Kidney glomerular epithelial cell (primary cell): ENCODE measurements at places on chromosomes 7 and 10.

GRCh38 chr7:46397591-46397990 lies 476.5 kb upstream of the IGFBP3 start:
- DNase-seq: no peak

DNA sequence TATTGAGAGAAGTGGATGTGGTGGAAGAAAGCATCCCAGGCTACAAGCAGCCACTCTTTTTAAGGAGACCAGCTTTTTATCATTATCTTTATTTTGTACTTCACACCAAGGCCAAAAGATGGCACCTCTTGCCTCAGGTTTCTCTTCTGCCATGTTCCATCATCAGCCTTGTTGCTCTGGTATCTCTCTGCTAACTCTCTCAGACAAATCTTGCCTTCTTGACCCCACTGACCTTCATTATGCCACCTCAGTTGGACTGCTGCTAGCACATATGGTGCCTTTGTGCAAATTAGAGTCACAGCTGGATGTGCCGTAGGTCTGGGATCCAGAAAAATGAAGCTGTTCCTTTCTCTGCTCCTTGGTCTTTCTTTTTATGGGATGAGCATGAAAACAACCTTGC lies 47.1 kb upstream of the DYNC1I1 start:
- DNase-seq: no peak

GRCh38 chr7:122161628-122162027 lies 17.6 kb upstream of the AASS start:
- peak; percentile 21 for DNase-seq

GRCh38 chr7:77571801-77572200 lies 34.7 kb downstream of the PTPN12 start:
- no peak for DNase-seq

GRCh38 chr10:76651154-76651553 lies 986.5 kb downstream of the KCNMA1 start:
- DNase-seq: no peak

GRCh38 chr7:117216436-117217069 lies 106.3 kb downstream of the WNT2 start:
- DNase-seq: no peak

- no peak for DNase-seq
Observed at GRCh38 chr10:22372917-22373316, 27.6 kb downstream of the SPAG6 start.

- DNase-seq: no peak
Observed at GRCh38 chr7:17078298-17078697, 196.5 kb upstream of the AGR3 start.

DNA sequence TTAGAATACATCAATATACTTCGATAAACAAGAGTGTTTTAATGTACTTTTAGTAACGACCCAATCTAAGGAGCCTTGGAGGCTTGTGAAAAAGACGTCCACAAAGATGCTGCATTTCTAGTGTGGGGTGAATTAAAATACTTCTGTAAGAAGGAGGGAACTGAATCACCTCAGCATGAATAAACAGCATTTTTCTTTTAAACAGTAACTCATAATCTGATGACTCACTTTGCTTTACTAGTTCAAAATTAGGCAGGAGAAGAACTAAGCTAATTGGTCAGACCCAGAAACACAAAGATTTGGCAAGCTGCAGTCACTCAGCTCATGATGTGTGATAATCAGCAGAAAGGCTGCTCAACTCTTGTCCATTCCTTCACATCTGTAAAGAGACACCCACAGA lies 24.2 kb downstream of the NCOA4 start:
- peak; percentile 39 for DNase-seq

GRCh38 chr7:47581804-47582763 lies at the start of gene TNS3:
TSS of gene TNS3 (minus strand) at chr7:47582111. CDS start at chr7:47439636, 142,475 bp downstream.
- peak; percentile 30 for DNase-seq

DNA sequence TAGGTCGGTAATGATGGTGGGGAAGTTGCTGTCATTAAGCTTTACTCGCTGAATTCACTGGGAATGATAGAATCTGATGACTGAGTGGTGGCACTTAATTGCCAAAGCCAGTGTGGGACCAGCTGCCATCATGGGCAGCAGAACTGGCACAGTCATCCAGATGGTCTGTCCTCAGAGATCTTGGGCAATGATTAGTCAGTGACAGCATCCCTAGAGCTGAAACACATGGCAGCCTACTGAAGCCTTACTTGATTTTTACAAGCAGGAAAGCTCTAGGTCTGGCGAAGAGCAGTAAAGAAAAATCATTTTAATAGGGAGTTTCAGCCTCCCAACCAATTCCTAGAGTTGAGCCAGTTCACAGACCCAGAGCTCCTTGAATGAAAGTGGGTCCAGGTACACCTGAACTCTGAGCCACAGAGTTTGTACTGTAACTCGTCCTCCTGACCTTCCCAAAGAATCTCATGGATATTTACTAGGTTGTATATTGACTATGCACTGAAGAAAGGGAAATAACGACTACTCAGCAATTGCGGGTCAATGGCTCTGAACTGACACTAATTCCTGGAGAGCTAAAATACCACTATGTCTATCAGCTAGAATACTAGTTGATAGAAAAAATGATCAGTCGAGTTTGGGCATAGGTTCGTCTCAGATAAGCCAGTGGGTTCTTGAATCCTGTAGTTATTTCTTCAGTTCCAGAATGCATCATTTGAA lies 4.4 kb upstream of the ASB13 start:
- DNase-seq: no peak

DNA sequence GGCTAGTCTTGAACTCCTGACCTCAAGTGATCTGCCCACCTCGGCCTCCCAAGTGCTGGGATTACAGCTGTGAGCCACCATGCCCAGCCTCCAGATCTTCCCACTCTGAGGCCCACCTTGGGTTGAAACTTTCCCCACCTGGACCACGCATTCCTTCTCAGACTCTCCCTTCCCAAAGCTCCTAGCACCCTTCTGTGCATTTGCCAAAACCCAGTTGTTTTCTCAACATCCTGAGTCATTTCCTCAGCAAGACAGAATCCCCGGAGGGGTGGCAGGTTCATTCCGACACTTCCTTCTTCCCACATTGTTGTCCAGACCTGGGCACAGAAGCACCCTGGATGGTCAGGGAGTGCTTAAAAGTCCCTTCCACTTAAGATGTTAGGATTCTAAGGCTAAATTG lies 28.9 kb downstream of the BAG3 start:
- no peak for DNase-seq

DNA sequence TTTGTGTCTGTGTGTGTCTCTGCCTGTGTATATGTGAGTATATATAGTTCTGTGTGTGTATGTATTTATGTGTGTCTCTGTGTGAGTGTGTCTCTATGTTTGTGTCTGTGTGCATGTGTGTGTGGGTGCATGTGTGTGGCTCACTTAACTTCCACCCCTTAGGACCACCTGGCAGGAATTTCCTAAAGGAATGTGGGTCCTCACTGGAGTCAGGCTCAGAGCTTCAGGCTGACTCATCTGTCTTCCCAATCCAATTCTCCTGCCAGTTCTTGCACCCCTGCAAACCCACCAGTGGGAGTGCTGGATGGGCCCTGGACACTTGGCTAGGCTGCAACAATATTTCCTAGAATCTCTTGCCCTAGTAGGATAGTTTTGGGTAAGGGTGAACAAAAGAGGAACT lies 70.2 kb upstream of the GRB10 start:
- DNase-seq: no peak

DNA sequence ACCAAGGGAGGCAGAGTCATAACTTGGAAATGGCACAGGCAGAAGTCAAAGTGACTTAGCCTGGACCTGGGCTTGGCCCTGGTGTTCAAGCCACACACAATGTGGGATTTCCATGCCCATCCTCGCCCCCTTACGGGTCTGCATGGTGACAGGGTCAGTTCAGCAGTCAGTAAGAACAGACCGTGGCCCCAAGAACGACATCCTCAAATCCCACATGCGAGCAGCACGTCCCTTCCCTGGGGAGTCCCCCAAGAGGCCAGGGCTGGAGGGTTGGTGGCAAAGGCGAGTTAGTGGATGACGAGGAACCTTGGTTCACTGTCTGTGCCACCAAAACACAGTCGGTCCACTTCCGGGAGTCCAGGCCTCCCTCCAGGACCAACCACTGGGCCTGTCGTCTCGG lies 93.3 kb upstream of the MGMT start:
- DNase-seq: no peak

DNA sequence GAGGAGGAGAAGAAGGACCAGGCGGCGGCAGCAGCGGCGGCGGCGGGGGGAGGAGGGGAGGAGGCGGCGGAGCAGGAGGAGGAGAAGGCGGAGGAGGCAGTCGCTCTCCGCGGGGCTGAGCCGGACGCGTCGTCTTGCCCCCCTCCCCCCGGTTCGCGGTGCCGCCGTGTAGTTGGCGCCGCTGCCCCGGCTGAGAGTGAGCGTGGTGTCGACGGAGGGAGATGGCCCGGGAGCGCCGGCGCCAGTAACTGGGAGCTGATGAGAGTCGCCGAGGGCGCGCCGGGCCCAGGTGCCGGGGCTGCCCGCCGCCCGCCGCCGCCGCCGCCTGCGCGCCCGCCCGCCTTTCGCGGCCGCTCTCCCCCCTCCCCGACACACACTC lies 257 bp downstream of the WAC start:
- no peak for DNase-seq

DNA sequence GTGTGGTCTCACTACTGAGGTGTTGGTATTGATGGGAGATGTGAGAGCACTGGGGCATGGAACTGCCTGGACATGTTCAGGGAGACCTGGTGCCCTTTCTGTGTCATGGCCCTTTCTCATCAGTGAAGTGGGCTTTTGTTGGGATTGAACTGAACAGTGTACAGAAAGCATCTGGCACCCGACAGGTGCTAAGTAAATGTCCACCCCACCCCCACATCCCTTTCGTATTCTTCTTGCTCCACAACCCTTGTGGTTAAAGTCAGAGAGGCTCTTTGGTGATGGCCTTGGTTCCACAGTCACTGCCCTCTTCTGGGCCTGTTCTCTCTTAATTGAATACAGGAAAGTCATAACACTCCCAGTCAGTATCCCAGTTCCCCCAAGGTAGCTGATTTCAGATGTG lies 5.4 kb downstream of the NOM1 start:
- no peak for DNase-seq

DNA sequence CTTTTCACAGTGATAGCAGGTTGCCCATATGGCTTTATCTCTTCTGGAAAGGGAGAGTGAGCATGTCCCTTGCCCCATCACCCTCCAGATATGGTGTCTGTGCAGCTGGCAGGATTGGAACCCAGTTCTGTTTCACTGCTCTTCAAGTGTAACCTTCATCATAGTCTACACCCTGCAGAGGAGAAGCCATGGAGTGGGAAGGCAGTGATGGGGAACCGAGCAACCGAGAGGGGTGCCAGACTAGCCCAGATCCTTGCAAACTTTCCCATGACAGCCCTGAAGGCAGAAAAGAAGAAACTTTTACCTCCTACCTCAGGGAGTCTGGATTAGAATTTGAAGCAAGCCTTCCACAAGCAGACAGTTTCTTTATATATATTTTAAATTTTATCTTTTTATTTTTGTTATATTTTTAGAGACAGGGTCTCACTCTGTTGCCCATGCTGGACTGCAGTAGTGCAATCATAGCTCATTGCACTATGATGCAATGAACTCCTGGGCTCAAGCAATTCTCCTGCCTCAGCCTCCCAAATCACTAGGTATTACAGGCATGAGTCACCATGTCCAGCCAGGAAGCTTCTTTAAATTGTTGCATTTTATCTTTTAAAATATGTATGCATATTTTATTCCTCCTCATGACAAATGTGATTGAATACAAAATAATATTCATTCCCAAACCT lies 133.3 kb downstream of the KCNMA1 start:
- DNase-seq: peak; percentile 82

GRCh38 chr7:44897309-44897708 lies 12.0 kb upstream of the PURB start:
- DNase-seq: no peak

- no peak for DNase-seq
Observed at GRCh38 chr10:42973870-42974692, 102.8 kb upstream of the RET start.

DNA sequence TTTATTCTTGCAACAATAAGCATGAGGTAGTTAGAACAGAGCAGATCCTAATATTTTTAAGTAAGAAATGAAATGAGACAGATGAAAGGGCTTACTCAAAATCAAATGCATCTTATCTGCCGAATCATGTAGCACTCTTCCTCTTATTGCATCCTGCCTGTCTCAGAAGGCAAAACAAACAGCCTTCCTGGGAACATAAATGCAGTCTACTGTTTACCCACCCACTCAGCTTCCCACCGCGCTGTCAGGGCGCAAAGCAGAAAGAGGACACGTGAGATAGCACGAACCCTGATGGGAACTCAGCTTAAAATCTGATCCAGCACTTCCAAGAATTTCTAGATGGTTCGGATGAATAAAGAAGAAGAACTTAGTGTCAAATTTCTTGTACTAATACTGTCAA lies 114.4 kb upstream of the CDK1 start:
- DNase-seq: no peak

- no peak for DNase-seq
Observed at GRCh38 chr7:120989257-120990220, 1.0 kb downstream of the CPED1 start.

DNA sequence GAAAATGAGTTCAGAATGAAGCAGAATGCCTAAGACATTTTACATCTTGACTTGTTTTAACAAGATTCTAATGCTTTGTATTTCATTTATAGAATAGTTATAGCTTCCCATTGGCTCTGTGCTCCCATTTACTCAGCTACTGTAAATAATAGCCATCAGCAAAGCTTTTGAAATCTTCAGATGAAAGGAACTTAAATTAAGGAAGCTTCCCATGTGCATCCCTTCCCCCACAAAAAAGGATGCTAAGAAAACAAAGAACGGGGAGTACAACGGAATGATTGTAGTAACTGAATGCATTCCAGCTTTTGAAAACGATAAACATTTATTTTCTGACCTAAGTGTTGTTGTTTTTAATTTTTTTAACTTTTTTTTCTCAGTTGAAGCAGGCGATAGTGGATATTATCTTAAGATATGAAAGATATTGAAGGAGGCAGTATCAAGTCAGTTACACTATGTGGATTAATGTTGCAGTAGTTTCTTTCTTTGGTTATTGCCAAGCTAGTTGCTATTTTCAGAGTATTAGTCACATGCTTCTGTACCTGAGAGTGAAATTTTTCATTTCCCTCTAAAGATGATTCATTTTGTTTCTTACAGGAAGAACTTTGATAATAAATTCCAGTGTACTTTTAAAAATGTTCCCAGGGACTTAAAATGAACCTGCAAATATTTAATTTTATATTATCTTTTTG lies 129.2 kb downstream of the KCND2 start:
- DNase-seq: peak; percentile 46

GRCh38 chr7:154579711-154580110 lies 423.2 kb downstream of the PAXIP1 start:
- DNase-seq: no peak

DNA sequence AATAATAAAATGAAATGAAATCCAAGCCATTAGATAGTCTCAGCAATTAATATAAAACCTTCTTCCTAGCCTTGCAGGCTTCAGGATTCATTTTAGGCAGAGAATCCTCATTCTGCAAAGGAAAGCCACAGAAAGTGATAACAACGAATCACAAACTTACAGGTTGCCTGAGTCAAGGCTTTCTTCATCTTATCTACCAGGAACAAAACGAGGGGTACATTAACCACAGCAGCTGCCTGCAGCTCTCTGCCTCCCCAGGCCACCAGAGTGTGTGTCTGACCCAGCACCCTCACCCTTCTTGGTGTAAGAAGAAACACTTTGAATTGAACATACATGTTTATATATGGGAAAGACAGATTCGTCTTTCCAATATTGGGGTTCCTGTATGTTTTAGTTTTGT lies 12.5 kb upstream of the TNS3 start:
- DNase-seq: no peak

GRCh38 chr7:85052056-85052737 lies 134.7 kb downstream of the SEMA3D start:
- no peak for DNase-seq
